ENCODE measurements at places on chromosomes 6 and 20. TPM values are rescaled to one million over a fixed set of nuclear protein-coding genes. Genes with fewer than 3 reads are reported as not detected.

Gene TUBB2B
- total RNA-seq = 55.4 TPM

Gene CDH26
- not detected for total RNA-seq

Gene DEFB128
- not detected for total RNA-seq

Gene RBPJL
- not detected for total RNA-seq

Gene TCF15
- total RNA-seq = not detected

Gene STX16
- 44.9 TPM for total RNA-seq

Gene BPIFA1
- total RNA-seq = not detected

Gene MDFI
- total RNA-seq = not detected

Gene CCDC170
- not detected for total RNA-seq

Gene NOL7
- total RNA-seq = 86.2 TPM

Gene TMEM200A
- total RNA-seq = 9.0 TPM
